ENCODE measurements at places on chromosomes 6 and 20.

DNA sequence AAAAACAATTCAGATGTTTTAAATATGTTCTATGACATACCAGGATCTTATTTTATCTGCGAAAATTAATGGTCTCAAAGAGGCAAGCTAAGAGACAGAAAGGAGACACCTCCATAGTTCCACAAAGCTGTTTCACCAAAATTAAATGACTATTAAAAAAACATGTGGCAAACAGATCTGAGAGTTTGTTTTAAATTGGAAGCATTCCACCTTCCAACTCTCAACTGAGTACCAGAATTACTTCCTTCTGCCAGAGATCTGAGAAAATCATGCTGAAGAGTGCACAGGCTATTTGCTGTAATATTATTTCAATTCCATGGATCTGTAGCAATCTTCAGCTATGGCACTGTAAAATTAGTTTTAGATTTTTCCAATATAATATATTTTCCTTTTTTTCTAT is 669.5 kb upstream of the MARCKS start:
- no peaks in the 10 kb centered on the region for H3K4me1 ChIP-seq
- no peak overlapping the region for H3K4me3 ChIP-seq

GRCh38 chr6:11236076-11236750 is 3.7 kb upstream of the NEDD9 start:
- H3K27ac ChIP-seq = peak overlapping the region; percentile 41
- H3K27me3 ChIP-seq = no peaks in the 10 kb centered on the region
- H3K4me1 ChIP-seq = peaks cover 44% of the 10 kb centered on the region
- DNase-seq = peak; percentile 61
- H3K4me3 ChIP-seq = no peak overlapping the region

DNA sequence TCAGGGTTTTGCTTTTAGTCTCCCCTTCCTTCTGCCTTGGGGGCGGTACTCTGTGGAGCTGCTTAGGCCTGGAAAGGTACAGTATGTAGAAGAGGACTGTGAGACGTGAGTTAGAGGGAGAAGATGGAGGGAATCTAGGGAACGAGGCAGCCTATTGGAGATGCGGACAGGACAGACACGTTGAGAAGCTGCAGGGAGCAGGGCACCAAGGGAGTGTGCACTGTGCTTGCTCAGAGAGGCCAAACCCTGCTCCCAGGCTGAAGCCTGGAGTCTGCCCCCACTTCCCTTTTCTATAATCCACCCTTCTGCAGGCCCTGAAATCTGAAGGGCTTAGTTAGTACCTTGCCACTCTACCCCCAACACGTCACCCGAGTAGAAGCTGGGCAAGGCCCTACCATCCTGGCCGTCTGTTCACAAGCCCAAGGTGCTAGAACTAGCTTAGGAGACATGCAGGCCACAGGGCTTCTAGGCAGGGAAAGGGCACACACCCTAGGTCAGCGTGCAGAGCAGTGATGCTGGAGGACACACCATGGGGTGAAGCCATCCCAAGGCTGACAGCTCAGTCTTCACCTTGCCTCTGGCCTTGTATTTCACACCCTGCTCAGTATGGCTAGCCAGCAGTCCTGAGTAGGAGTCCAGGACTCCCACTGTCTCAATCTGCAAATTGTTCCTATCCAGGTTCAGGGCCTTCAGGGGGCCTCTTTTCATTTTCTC is 6.9 kb downstream of the TP53INP2 start:
- no peaks in the 10 kb centered on the region for H3K36me3 ChIP-seq
- H3K4me3 ChIP-seq = no peak overlapping the region
- DNase-seq = no peak
- peaks cover 17% of the 10 kb centered on the region for H3K4me1 ChIP-seq
- H3K27ac ChIP-seq = no peak overlapping the region

- H3K4me1 ChIP-seq = peaks cover 30% of the 10 kb centered on the region
- no peak overlapping the region for H3K27ac ChIP-seq
- no peak overlapping the region for H3K4me3 ChIP-seq
- peak; percentile 19 for DNase-seq
- no peaks in the 10 kb centered on the region for H3K36me3 ChIP-seq
These were observed 40.4 kb downstream of the IRF4 start for GRCh38 chr6:431986-432385.

DNA sequence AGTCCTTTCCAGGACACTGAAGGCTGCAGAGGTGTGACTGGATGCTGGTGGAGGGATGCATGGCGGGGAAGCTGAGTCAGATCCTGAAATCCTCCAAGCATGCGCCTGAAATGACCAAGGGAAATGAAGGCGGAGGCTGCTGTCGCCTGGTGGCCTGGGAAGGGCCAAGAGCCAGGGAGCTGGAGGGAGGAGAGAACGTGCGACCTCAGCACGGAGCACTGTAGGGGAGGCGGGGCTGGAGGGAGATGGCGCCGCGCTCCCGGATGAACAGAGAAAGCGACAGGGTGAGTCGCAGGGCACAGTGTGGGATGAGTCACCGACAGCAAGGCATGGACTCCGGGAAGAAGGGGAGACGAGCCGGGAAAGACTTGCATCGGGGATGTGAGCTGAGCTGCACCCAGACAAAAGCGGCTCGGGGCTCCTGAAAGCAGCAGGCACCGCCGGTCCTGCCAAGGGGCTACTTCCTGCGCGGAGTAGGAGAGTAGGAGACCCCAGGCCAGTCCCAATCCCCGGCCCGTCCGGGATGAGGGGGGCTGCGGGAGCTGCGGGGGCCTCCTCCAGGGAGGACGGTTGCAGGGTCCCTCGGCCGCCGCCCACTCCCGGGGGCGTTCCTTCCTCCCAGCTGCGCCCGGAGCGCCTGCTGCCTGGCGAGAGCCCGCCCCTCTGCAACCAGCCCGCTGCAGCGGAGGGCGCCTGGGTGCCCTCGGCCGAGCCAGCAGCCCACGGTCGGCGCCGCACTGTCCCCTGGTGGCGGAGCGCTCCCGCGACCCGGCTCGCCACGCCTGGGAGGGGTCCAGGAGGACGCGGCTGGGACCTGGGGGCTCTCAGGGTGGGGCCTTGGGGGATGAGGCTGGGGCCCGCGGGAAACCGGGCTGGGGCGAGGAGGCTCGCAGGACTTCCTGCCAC is 11.0 kb upstream of the NQO2 start:
- peak overlapping the region; percentile 92 for H3K27ac ChIP-seq
- peak overlapping the region; percentile 52 for H3K4me3 ChIP-seq
- no peaks in the 10 kb centered on the region for H3K27me3 ChIP-seq
- peaks cover 26% of the 10 kb centered on the region for H3K4me1 ChIP-seq

DNA sequence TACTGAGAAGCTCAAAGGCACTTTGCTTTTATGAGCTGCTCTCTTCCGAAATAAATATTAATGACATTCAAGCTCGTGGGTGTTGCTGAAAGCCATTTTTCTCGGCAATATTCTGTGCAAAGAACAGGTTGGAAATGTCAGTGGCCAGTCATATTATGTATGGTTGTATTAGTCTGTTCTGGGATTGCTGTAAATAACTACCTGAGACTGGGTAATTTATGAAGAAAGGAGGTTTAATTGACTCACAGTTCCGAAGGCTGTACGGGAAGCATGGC is 32.1 kb downstream of the TUBB2B start:
- no peaks in the 10 kb centered on the region for H3K36me3 ChIP-seq
- no peak for DNase-seq
- H3K27me3 ChIP-seq = no peaks in the 10 kb centered on the region
- H3K4me3 ChIP-seq = no peak overlapping the region
- no peaks in the 10 kb centered on the region for H3K4me1 ChIP-seq
- H3K27ac ChIP-seq = no peak overlapping the region

DNA sequence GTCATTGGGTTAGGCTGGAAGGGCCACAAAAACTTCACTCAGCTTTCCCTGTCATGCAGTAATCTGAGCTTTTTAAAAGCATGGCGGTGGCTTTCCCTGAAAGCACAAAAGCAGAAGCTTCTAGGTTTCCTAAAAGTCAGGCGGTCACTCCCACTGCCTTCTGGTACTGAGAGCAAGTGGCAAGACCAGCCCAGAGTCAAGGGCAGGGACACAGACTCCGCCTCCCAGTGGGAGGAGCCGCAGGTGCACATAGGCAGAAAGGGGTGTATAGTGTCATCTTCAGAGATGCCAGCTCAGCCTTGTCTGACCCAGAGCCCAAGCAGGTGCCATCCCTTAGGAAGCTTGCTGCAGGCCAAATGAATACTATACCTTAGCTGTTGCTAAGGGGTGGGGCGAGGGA is 18.0 kb upstream of the PACSIN1 start:
- no peaks in the 10 kb centered on the region for H3K36me3 ChIP-seq
- H3K4me1 ChIP-seq = no peaks in the 10 kb centered on the region
- no peak overlapping the region for H3K27ac ChIP-seq
- DNase-seq = no peak
- no peak overlapping the region for H3K4me3 ChIP-seq

DNA sequence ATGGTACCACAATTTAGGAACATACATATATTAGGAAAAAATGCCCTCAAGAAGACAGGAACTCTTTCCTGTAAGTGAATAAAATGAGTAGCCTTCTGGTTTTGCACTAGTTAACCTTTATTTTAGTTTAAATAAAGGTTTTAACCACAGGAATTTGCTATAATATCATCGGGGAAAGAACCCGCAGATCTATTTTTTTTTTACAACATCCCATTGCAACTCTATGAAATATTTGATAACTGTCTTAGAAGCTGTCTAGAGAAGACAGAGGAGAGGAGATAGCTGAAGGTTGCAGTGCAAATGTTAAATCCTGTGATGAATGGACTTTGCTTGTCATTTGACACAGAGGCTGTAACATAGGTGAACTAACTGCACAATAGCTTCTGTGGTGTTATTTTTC is 69.5 kb downstream of the TINAG start:
- no peaks in the 10 kb centered on the region for H3K27me3 ChIP-seq
- H3K27ac ChIP-seq = no peak overlapping the region

DNA sequence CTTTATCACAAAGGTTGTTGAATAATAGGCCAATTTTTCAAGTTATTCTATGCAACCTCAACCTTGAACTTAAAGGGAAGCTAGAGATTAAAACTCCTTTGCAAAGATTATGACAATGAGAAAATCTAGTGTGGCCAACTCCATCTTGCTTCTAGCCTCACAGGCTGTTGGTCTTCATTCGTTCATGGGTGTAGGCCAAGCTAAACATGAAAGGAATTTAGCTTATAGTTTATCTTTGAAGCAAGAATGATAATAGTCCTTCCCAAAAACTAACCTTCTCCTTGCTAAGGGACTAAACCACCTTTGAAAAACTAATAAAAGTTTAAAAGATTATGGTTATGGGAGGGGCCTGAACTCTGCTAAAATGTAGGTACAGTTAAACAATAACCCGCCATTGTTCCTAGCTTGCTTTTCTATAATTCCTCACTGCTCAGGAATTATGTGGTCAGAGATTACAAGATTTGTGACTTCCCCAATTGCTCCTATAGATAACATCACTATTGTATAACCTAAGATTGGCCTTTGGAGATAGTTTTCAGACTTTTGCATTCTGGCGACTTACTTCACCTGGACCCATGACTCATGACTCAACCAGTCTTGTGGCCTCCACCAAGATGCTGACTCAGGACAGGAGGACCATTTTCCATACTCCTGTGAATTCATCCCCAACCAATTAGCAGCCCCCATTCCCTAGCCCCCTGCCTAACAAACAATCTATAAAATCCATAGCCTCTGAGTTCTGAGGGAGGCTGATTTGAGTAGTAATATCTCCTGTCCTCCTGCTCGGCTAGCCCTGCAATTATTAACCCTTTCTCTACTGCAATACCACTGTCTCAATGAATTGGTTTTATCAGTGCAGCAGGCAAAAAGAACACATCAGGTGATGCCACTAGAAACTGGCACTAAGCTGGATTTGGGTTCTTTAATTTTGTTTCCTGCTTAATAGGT is 154.5 kb downstream of the CD83 start:
- no peak overlapping the region for H3K27ac ChIP-seq
- H3K36me3 ChIP-seq = no peaks in the 10 kb centered on the region
- no peak for DNase-seq
- no peaks in the 10 kb centered on the region for H3K27me3 ChIP-seq
- H3K4me1 ChIP-seq = peaks cover 43% of the 10 kb centered on the region

DNA sequence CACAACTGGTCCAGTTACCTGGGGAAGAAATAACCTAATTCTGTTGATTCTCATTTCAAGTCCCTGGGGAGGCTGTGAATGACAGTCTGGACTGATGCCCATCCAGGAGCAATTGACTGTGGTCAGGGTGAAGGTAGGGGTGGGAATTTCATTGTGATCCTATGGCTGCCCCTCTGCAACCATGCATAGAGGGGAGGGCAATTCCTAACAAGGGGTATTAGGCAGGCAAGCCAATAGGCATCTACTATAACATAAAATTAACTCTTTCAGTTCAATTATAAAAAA is 44.0 kb upstream of the TRAM2 start:
- H3K27ac ChIP-seq = no peak overlapping the region
- H3K4me1 ChIP-seq = no peaks in the 10 kb centered on the region
- H3K4me3 ChIP-seq = no peak overlapping the region
- peaks cover 3% of the 10 kb centered on the region for H3K27me3 ChIP-seq

GRCh38 chr6:116444092-116444491 is 17.1 kb upstream of the CALHM6 start:
- H3K36me3 ChIP-seq = no peaks in the 10 kb centered on the region
- DNase-seq = peak; percentile 14

DNA sequence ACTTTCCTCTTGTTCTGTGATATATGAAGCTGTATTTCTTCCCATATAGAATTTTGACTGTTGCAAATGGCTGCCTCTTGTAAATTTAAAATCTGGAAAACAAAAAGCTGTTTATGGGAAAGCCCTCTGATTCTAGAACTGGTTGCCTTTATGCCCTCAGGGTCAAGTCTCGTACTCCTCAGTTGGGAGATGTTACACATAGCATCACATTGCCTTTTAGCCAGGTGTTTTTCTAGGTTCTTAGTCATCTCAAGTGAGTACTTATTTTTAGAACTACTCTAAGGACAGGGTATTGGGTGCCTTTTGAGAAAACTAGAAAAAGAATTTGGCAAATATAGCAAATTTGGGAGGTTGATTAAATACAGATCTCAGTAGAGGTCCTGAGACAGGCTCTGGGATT is 58.5 kb downstream of the ANKS1A start:
- H3K36me3 ChIP-seq = no peaks in the 10 kb centered on the region
- H3K27ac ChIP-seq = no peak overlapping the region
- no peak for DNase-seq
- H3K4me3 ChIP-seq = no peak overlapping the region
- H3K27me3 ChIP-seq = no peaks in the 10 kb centered on the region
- no peaks in the 10 kb centered on the region for H3K4me1 ChIP-seq

DNA sequence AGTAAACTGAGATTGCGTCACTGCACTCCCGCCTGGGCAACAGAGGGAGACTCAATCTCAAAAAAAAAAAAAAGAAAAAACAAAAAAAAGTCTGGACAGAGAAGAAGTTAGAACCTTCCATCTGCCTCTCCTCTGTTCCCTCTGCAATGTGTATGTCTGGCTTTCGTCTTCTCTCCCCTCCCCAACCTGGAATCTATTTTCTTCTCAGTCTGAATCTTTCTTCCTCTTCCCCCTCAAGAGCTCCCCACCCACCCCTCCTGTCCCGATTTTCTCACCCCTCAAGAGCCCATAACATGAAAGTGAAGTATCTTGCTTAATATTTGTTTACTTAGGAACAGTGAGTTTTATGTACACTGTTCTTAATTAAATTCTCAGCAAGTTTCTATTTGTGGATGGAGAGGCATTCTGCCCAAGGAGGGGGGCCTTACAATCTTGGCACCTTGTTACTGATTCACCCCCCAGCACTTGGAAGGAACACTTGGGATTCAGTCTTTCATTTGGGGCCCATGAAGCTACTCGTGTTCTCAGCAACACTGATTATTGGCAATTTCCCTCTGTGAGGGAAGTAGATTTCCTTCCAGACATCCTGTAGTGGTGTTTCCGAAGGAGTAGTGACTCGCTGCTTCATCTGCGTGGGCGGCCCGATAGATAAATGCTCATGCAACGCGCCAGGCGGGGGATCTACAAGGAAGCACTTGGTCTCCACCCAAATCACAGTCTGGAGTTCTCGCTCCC is 69.3 kb upstream of the SRSF6 start:
- H3K27ac ChIP-seq = no peak overlapping the region
- H3K4me3 ChIP-seq = no peak overlapping the region
- no peaks in the 10 kb centered on the region for H3K4me1 ChIP-seq
- DNase-seq = no peak

GRCh38 chr20:40883097-40883496 is 145.5 kb upstream of the TOP1 start:
- H3K4me3 ChIP-seq = no peak overlapping the region
- H3K4me1 ChIP-seq = peaks cover 21% of the 10 kb centered on the region
